ENCODE measurements at places on chromosomes 12 and 14. TPM values are rescaled to one million over a fixed set of nuclear protein-coding genes. Genes with fewer than 3 reads are reported as not detected.

Gene HOXC5
- not detected for total RNA-seq

Gene MYO1H
- total RNA-seq = not detected

DNA sequence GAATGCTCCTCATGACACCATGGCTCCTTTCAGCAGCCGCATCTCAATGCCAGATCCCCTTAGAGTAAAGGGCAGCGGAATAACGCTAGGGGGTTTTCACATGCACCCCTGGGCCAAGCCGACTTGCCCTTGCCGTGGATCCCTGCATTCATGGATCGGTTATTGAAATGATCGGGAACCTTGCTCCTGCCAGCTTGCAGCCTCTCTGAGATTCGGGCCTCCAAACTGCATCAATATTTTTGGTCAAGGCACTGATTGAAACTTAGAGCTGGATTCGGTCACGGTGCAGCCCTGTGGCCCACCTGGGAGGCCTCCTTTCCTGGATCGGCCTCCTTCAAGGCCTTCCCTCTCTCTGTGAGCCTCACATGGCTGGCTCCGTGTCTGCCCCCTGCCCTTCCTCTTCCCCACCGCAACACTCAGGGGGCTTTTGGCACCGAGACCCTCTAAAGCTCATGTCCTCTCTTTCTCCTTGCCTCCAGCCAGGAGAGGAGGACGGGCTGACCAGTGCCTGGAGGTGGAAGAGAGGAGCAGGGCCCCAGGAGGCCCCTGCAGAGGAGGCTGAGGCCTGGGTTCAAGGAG is 1.8 kb downstream of the PTPN6 start:
- no peak for DNase-seq

GRCh38 chr14:69720912-69721311 is 46.0 kb upstream of the SRSF5 start:
- no peak for DNase-seq

GRCh38 chr14:21965042-21965441 is 291.4 kb upstream of the OR4E1 start:
- DNase-seq = no peak

- DNase-seq = no peak
Observed at GRCh38 chr14:33794791-33795305, 156.0 kb downstream of the EGLN3 start.

DNA sequence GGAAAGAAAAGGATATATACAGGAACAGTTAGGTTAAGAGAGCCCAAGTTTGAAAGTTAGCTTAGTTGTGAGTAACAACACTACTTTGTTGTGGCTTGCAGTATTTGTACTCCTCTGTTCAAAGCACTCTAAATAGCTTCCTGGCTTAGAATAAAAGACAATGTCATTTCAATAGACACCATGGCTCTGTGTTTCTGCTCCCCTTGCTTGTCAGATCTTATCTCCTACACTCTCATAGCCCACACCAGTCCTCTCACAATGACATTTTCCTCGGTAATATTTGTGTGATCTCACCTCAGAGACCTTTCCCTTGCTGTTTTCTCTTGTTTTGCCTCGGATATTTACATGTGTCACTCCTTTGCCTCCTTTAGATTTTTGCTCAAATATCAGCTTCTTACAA is 418.4 kb downstream of the MDGA2 start:
- no peak for DNase-seq

DNA sequence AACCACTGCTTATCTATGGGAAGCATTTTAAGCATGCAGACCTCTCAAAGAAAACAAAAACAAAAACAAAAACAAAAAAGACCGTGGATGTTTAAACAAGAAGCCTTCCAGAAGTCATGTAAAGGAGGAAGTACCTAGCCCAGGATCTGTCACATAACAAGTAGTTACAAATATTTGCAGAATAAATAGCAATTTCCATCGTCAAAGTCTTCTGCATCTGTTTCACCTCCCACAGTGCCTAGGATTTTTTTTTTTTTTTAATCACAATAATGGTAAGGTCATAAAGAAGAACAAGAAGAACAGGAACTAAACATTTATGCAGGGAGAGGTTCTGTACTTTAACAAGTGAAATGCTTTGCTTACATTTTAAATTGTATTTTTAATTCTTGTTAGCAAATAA is 2.4 kb upstream of the STXBP6 start:
- DNase-seq = no peak
